ENCODE measurements at places on chromosomes 5 and 9.

GRCh38 chr5:113329981-113330380 is 104.8 kb downstream of the TSSK1B start:
- no peak for DNase-seq

DNA sequence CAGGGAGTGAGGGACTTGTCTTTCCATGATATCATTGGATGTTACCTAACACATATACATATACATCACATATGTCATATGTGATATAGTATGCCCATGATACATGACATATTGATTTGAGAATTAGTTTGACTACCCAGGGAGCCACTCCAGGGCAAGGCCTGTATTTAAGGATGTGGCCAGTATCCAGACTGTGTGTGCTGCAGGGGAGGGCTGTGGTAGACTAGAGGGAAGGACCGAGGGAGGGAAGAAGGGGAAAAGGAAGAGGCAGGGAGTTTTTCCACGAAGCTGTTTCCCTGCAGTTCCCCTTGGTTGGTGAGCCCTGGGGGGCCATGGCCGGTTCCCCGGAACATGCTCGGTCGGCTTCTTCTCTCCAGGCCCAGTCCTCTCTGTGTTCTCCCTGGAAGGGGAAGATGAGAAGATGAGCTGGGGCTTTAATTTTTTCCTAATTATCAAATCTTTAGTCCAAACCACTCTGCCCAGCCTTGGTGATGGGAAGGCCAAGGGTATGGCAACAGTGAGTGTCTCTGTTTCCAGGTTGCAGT is 48.7 kb downstream of the NSUN2 start:
- DNase-seq = no peak

- DNase-seq = no peak
Observed at GRCh38 chr5:180423133-180423532, 70.0 kb upstream of the GFPT2 start.

DNA sequence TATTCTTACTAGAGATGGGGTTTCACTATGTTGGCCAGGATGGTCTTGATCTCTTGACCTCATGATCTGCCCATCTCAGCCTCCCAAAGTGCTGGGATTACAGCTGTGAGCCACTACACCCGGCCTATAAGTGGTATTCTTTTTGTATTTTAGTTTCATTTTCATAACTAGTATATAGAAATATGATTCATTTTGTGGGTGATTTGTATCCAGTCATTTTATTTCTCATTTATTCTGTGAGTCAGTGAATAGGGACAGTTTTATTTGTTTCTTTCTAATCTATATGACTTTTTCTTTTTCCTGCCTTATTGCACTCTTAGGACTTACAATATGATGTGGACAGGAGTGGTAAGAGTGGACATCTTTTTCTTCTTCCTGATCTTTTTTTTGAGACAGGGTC is 112.9 kb downstream of the AOPEP start:
- no peak for DNase-seq

- DNase-seq = no peak
Observed at GRCh38 chr9:123495731-123496130, 139.7 kb downstream of the CRB2 start.

- no peak for DNase-seq
Observed at GRCh38 chr5:40386289-40386688, 293.4 kb upstream of the PTGER4 start.

DNA sequence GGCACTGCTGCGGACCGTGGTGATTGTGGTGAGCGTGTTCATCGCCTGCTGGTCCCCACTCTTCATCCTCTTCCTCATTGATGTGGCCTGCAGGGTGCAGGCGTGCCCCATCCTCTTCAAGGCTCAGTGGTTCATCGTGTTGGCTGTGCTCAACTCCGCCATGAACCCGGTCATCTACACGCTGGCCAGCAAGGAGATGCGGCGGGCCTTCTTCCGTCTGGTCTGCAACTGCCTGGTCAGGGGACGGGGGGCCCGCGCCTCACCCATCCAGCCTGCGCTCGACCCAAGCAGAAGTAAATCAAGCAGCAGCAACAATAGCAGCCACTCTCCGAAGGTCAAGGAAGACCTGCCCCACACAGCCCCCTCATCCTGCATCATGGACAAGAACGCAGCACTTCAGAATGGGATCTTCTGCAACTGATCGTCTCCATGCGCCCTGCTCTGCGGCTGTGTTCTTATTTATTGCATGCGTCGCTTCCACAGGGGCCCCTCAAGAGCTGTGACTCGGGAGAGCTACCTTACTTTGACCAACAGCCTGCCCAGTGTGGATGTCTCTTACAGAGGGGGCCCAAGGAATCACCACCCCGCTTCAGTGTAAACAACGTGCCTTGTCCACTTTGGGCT is 10.8 kb downstream of the S1PR3 start:
- DNase-seq = no peak

DNA sequence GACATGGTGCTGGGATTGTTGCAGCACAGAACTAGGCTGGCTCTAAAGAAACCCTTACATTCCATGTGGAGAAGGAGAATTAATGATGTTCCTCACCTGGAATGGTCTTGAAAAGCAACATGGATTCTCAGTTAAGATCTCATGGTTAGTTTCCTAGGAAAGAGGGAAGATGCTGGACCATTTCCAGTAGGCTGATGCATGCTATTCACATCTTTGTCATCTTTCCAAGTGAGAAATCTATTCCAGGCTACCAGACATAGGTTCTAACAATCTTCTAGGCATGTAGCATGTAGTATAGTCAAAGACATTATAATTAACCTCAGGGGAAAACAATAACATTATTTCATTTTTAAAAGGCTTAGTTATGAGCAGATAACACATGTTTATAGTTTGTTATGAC is 44.3 kb downstream of the TMEM252 start:
- DNase-seq = no peak

- DNase-seq = no peak
Observed at GRCh38 chr9:107683566-107683965, 194.0 kb upstream of the KLF4 start.

DNA sequence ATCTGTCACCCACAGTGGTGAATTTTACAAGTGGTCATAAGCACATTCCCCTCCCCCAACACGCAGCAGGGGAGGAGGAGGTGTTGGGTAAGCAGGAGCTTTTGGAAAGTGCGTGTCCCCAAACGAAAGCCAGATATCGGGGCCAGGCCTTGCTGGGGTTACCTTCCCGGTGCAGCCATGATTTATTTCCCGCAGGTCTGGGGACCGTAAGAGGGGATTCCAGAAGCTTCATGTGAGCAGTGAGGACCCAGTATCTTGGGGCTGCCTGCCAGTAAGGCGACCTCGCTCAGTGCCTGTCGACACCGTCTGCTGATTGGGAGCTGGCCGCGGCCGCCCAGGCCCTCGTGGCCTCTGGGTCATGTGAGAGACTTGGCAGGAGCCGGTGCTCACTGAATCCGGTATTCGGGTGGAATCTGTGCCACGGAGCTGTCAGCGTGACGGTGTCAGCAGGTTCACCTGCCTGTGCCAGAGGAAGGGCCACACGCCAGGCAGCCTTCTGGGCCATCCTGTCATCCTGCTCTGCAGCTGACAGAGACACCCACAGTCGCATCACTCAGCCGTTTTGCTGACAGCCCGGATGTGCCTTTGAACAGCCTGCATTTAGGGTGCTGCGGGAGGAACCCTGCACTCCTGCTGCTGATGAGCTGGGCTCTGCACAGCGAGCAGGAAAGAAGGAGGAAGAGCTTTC is 37.3 kb downstream of the SEC61B start:
- DNase-seq = no peak

GRCh38 chr9:109307380-109308240 is 13.2 kb downstream of the EPB41L4B start:
- DNase-seq = no peak

GRCh38 chr5:140075371-140075770 is 32.3 kb upstream of the NRG2 start:
- no peak for DNase-seq

DNA sequence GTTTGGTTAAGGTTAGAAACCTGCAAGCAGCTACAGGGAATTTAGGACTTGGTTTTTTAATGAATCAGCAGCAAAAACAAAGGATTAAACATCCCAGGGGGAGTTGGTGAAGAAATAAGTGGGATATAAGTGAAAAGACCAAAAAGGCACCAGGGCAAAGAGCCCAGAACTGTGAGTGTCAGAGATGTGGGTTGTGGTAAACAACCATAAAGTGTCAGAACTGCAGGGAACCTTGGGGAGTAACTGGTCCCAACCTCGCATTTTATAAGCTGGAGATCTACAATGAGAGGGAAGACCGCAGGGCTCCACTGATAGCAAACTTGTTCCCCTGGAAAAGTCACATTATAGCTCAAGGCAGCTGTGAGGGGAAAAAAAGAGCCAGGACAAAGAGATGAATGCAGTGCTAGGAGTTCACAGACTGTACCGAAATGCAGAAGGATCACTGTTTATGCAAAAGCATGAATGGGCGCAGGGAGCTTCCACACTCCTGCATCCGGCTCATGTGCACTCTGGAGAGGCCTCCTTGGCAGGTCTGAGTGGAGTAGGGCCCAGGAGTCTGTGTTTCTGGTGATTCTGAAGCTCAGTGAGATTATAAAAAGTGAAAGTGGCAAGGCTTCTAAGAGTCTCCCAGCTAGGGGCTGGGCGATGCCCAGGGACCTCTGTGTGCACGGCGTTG is 156.3 kb downstream of the GOLPH3 start:
- DNase-seq = no peak

- DNase-seq = peak; percentile 2
Observed at GRCh38 chr9:1837453-1838084, 177.6 kb upstream of the SMARCA2 start.

GRCh38 chr5:135565266-135565665 is 13.5 kb downstream of the CXCL14 start:
- no peak for DNase-seq

GRCh38 chr5:179253730-179254129 is 91.5 kb downstream of the ADAMTS2 start:
- no peak for DNase-seq

DNA sequence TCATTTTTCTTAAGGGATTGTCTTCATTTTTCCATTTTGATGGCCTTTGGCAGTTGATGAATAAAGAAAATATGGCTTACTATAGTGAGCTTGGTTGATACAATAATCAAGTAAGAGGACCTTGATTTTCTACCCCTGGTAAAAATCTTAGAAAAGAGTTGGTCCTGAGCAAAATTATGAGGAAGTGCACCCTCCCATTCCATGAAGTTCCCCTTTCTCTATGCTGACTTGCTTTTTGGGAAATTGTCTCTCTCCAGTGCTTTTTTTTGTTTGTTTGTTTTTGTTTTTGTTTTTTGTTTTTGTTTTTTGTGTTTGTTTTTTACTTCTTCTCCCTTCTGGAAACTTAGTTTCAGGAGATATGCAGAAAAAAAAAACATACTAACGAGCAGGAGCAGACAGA is 449.2 kb upstream of the ACTBL2 start:
- DNase-seq = no peak

DNA sequence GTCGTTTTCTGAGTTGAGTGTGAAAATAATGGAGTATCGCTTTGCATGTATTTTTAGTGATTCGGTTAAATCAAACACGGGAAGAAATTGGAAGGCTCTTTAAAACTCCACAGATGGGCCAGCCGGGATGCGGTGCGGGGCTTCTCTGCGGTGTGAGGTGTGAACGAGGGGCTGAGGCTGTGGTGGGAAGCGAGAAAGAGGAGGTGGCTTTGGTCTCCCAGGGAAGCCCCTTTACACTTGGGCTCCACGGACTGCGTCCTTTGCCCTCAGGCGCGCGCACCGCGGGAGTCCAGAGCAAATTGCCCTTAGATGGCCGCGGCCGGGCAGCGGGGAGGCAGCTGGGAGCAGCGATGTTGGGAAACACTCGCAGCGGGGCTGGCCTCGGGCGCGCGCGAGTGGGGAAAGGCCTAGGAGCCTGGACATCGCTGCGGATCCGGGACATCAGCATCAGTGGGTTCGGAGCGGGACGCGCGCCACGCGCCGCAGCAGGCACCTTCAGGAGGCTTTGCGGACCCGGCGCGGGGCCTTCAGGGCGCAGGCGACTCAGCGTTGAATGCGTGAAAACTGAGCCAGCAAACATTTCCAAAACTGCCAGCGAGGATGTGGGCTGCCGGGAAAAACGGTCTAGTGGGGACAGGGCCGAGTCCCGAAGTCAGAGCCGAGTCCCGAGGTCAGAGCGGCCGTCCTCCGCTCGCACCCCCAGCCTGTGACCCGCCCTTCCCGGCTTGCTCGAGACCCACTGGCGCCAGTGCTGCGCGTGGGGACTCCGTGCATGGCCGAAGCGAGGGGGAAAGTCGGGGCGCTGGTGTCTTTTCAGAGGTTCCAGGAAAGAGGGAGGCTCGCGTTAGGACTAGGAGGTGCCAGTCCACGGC is 6.5 kb downstream of the IRX1 start:
- no peak for DNase-seq

- DNase-seq = peak; percentile 17
Observed at GRCh38 chr5:56951126-56951945, 587 bp downstream of the MIER3 start.

GRCh38 chr9:137744632-137745183 is 125.9 kb downstream of the EHMT1 start:
- DNase-seq = no peak

GRCh38 chr5:157026789-157027424 is 32.0 kb downstream of the HAVCR1 start:
- DNase-seq = no peak
